ENCODE measurements at places on chromosomes 2 and 18. TPM values are rescaled to one million over a fixed set of nuclear protein-coding genes. Genes with fewer than 3 reads are reported as not detected.

CYP27A1 gene
- 12.2 TPM for total RNA-seq

COL5A2 gene
- total RNA-seq, result 1.1 TPM

DNA sequence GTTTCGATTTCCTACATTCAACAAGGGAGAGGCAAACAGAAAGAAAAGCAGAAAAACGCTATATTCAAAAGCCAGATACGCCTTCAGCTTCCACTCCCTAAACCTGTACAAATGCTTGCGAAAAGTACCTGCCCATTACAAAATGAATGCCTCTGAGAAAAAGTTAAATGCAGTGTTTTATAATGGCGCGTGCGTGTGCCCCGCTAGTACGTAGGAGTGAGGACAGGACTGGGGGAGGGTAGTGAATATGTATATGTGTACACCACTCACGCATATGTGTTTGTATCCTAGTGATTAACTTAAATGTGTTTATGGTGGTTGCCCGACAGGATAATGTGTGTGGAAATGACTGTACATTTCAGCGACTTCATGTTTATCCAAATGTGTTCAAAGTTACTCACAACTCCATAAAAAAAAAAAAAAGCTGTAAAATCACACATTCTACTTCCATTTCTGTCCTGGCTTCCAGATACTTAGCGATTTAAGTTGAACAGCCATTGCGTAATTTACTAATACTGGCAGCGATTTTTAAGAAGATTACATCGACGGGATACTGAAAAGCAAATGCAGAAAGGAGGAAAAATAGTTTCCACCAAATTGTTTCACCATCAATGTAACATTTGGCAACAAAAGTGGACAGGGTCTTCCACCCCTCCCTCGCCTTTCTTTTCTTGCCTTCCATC lies 1.3 kb downstream of the NEUROD1 start:
- no peak for DNase-seq

DNA sequence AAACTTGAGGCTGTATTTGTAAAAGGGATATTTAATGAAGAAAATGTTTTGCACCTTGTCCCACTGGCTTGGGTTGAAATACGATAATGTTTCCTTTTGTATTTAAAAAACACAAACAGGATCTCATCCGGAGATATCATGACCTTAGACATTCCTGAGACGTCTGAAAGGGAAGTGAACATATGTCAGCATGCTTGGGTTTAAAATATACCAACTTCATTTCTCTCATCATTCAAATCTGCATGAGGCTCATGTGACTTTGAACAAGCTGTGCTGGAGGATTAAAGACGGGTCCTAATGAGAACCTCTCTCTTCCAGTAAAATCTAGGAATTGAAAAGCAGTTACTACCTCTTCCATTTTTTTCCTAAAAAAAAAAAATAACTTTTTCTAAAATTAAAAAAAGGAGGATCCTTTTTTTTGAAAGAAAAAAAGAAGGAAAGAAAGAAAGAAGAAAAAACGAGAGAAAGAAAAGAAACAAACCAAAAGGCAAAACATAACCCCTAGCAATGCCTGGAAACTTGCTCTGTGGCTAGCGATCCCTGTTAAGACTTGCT lies 106.8 kb upstream of the ZFP36L2 start:
- DNase-seq, result no peak
